Activated naive CD4-positive, alpha-beta T cell treated with Interleukin-2 at 50 U/mL for 16 hours (primary cell): ENCODE measurements at places on chromosomes 5 and 9.
A peak's percentile ranks its signal among the peaks of the same experiment; 100 is the strongest.

- no peak for DNase-seq
Measured at GRCh38 chr5:150057511-150057910, 28.8 kb downstream of the CSF1R start.

DNA sequence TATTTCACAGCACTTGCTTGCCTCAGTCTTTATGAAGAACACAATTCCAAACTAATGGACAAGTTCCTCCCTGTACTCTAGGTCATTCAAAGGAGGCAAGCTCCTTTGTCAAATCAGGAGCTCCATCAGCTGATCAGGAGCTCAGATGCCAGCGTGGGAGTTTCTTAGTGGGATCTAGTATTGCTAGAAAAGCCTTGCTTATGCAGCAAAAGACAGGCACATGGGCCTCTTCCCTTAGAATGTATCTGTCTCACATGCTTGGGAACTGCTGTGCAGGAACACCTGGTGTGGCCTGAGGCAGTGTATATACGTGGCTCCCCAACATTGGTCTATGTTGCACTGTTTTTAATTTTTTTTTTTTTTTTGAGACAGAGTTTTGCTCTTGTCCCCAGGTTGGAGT, 21.4 kb upstream of the HAVCR1 start:
- DNase-seq, result no peak

DNA sequence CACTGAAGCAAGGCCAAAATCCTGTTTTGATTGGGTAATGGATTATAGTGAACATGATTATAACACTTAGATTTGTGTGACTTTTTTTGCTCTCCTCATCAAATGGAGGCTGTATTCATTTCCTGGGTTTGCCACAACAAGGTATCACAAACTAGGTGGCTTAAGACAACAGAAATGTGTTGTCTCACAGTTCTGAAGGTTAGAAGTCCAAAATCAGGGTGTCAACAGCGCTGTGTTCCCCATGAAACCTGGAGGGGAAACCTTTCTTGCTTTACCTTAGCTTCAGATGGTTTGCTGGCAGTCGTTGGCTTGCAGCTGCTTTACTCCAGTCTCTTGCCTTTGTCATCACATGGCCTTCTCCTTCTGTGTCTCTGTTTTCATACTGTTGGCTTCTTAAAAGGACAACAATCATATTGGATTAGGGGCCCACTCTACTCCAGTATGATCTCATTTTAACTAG, 32.4 kb downstream of the CDC42SE2 start:
- DNase-seq, result no peak

- DNase-seq, result no peak
Measured at GRCh38 chr5:143682929-143683386, 129.0 kb upstream of the HMHB1 start.

DNA sequence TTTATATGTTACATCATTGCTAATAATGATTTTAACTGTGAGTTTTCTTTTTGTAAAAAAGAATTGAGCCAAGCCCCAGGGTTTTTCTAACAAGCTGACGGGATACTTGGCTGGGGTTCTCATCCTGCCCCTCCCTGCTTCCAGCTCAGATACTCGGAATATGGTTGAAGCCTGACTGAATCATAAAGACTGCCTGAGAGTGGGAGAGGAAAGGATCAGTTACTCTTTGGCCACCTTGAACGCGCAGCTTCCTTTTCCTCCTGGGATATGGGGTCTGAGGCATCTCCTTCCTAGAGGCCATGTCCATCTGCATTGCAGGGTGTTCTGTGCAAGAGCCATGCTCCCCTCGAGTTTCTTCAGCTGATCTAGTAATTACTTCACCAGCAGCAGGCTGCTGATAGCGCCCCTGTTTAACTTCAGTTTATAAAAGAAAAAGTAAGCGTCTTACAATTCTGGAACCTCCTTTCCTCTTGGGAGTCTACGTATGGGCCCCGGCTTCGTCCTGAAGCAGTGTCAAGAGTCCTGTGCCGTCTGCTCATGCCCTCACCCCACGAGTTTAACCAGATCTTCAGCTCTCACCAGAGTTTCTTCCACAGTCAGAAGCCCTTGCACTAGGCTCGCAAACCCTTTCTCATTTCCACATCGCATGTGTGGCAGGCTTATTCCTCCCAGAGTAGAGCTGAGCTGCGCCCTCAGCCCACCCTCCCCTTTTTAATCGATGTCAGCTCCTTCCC, 130.0 kb downstream of the MVB12B start:
- no peak for DNase-seq

GRCh38 chr5:164335837-164336236, 830.4 kb downstream of the MAT2B start:
- no peak for DNase-seq

DNA sequence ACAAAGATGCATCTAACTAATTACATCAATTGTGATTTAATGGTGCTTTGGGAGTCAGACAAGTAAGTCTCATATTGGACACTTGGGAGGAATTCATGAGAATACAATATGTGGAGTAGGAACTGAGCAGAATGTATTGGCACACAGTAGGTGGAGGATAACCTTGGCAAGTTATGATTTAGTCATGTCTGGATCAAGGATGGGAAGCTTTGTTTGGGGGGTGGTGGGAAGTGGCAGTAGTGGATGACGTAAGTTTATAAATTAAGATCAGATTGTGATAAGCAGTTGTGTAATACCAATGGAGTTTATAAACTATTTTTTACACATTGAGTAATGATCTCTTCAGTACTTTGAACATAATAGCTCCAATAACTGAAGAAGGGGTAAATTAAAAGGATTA, 67.0 kb downstream of the SGCD start:
- DNase-seq, result no peak

DNA sequence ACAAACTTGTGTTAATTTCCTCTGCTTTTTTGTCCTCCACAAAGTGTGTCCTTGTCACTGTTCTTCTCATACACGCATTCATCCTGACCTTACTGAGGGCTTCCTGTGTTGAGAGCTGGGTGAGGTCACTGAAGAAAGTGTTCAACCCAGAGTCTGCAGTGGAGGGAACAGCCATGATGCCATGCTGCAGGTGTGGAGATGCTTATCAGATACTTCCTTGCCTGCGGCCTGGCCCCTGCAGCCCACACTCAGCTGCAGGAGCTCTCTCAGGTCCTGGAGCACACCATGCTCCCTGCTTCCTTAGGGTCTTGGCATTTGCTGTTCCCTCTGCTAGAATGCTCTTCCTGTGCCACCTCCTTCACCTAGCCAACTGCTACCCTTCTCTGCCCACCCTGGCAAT, 108.1 kb upstream of the SPRY4 start:
- DNase-seq, result peak; percentile 46

DNA sequence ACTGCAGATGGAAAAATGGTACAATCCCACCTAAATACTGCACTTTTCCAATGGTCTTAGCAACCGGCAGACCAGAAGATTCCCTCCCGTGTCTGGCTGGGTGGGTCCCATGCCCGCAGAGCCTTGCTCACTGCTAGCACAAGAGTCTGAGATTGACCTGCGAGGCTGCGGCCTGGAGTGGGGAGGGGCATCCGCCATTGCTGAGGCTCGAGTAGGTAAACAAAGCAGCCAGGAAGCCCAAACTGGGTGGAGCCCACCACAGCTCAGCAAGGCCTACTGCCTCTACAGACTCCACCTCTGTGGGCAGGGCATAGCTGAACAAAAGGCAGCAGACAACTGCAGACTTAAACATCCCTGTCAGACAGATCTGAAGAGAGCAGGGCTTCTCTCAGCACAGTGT, 221.6 kb upstream of the CTNND2 start:
- DNase-seq, result no peak

- no peak for DNase-seq
Measured at GRCh38 chr5:39092581-39093351, 18.6 kb upstream of the RICTOR start.

DNA sequence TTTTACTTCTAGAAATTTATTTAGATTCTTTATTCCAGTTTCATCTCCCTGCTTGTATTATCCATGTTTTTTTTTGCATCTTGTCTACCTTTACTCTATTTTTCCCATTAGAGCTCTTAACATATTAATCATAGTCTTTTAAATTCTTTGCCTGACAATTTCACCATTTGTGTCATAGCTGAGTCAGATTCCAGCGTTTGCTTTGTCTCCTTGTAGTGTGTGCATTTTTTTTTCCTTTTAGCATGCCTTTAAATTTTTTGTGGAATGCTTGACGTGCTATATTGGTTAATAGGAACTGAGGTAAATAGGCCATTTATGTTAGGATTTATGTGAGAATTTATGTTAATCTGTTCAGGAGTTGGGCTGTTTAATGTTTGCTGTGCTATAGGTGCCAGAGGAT, 41.8 kb upstream of the NFIL3 start:
- DNase-seq, result no peak

GRCh38 chr5:132979367-132979940, 16.0 kb upstream of the AFF4 start:
- no peak for DNase-seq

- DNase-seq, result no peak
Measured at GRCh38 chr5:92580814-92581213, 1000.2 kb downstream of the NR2F1-AS1 start.

DNA sequence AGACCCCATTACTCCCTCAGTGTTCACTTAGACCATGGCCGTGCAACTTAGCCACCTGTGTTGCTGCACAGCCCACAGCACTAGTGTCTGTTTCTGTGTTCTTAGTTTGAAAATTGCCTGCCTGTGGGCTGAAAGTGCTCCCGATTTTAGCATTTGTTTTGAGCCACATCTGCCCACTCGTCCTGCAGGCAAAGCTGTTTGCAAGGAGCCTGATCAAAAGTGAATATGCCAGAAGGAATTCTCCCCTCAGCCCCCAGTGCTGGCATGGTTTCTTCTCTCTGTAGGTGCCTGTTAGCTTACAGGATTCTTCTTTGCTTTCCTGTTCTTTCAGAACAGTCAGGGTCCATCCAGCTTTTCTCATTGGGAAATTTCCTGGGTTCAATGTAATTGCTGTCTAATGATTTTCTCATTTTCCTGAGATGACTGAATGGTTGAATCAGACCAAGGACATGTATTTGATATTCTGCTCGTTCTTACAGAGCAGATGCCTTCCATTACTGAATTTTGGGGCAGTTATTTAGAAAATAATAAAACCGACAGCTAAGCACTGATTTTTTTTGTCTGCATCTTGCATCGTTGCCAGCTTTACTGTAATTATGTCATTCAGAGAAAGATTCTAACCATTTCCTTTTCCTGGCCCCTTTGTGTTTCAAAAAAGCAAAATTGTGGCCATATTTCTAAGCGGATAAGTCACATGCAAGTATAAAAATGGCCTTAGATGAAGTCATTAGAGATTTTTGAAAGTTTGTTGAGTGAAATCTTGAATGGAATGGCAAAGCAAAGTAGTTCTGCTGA, 111.1 kb upstream of the CKMT2 start:
- DNase-seq, result no peak

GRCh38 chr9:26406676-26407075, 485.9 kb downstream of the CAAP1 start:
- no peak for DNase-seq

GRCh38 chr5:133830911-133831310, 137.5 kb downstream of the C5orf15 start:
- no peak for DNase-seq

DNA sequence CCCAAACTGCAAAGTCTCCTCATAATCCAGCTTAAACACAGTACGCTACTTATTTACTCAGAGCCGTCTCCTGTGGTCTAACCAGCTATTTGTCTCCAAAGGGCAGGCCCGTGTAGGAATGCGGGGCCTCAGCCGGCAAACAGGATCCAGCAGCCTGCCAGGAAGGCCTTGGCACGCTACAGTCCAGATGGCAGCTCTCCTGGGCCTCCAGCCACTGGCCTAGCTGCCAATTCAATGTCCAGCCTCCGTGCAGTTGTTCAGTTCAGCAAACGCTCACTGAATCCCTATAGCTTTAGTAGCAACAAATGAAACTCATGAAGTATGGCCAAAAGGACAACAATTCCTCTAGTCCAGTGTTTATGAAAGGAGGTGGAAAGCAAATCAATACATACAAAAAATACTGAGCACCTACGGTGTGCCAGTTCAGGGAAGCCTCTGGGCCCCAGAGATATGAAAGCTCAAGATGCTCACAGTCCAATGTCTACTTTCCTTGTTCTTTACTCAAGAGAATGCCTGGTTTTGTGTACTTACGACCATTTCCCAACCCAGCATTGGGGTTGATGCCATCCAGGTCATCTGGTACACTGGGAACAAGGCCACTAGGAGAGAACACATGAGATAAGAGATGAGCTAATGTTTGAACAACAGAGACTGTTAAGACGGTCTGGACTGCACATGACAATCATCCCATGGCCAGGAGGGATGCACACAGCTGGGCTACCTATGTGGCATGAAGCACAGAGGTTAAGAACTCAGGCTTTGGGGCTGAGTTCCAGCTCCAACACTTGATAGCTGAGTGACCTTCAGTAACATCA, 8.3 kb downstream of the CDK5RAP2 start:
- DNase-seq, result no peak

DNA sequence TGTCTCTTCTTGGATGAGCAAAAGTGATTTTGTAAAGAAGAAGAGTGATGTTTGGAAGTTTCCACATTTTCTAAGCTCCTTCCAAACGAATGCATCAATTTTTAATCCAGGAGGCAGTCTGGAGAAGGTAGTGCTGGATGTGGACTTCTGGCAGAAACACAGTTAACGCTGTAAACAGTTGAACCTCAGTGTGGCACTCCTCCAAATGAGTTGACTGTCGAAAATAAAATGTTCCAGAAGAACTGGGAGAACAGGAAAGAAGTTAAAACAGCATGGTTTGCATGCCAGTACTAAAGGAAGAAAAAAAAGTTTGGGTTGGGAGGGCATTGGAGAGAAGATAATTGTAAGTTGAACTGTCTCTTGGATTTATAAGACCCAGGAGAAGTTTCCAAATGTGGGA, 6.5 kb downstream of the ZNF462 start:
- DNase-seq, result no peak

DNA sequence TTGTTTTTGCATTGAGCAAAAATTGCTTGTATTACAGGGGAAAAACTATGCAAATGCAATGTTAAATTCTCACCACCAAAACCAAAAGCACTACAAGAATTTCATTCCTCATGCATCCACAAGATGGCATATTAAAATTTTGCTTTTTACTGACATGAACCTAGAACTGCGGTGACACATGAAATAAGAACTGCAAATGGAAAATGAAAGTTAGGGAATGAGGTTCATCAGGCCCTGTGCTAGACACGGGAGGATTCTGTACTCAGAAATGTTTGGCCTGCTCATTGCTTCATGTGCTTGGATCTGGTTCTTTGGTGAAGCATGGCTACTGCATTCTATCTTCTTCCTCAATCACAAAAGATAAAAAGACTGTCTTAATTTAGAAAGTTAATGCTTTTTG, 9.1 kb upstream of the RFK start:
- DNase-seq, result peak; percentile 16

GRCh38 chr9:129596541-129597331, 24.2 kb downstream of the C9orf50 start:
- no peak for DNase-seq

GRCh38 chr9:27565696-27566095, 7.6 kb downstream of the C9orf72 start:
- no peak for DNase-seq

GRCh38 chr5:176203086-176203485, 35.1 kb upstream of the SIMC1 start:
- no peak for DNase-seq

- no peak for DNase-seq
Measured at GRCh38 chr9:80320916-80321315, 749.2 kb downstream of the TLE4 start.
